ENCODE measurements at places on chromosomes 1 and 21.
A peak's percentile ranks its signal among the peaks of the same experiment; 100 is the strongest.

- peak; percentile 73 for DNase-seq
- H3K27me3 ChIP-seq = no peaks in the 10 kb centered on the region
Measured at GRCh38 chr1:156475568-156476500, 24.7 kb downstream of the MEF2D start.

DNA sequence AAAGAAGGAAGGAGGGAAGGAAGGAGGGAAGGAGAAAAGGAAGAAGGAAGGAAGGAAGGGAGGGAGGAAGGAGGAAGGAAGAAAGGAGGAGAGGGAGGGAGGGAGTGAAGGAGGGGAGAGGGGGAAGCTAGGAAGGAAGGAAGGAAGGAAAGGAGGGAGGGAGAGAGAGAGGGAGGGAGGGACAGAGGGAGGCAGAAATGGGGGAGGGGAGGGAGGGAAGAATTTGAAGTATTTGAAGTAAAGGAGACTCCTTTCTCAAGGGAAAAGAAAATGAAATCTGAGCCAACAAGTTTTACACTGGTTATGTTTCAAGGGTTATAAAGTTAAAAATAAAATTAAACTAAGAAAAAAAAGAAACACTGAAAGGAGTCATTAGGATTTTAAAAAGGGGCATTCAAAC lies 431.4 kb downstream of the BRINP3 start:
- H3K27ac ChIP-seq = no peak overlapping the region
- no peaks in the 10 kb centered on the region for H3K27me3 ChIP-seq
- no peak for DNase-seq
- H3K4me1 ChIP-seq = no peaks in the 10 kb centered on the region

- no peak overlapping the region for H3K4me3 ChIP-seq
- H3K27ac ChIP-seq = peak overlapping the region; percentile 13
- H3K4me1 ChIP-seq = peaks cover 20% of the 10 kb centered on the region
- H3K36me3 ChIP-seq = no peaks in the 10 kb centered on the region
Measured at GRCh38 chr1:59360170-59360569, 63.3 kb downstream of the FGGY start.

GRCh38 chr1:109910123-109910962 lies at the start of gene CSF1:
Gene CSF1 (plus strand): TSS chr1:109910849. CDS start chr1:109911024, 175 bp downstream.
- peaks cover 18% of the 10 kb centered on the region for H3K36me3 ChIP-seq
- H3K27ac ChIP-seq = peak within 1 kb of the TSS; percentile 63
- no peaks in the 10 kb centered on the region for H3K27me3 ChIP-seq
- DNase-seq = peak; percentile 96

- H3K4me1 ChIP-seq = no peaks in the 10 kb centered on the region
- DNase-seq = no peak
- H3K27me3 ChIP-seq = peaks cover 2% of the 10 kb centered on the region
- H3K4me3 ChIP-seq = no peak overlapping the region
Measured at GRCh38 chr1:7127322-7128075, 342.2 kb downstream of the CAMTA1 start.

GRCh38 chr1:181482521-181483284 lies 614 bp upstream of the CACNA1E start:
- DNase-seq = peak; percentile 81
- H3K27me3 ChIP-seq = peaks cover 50% of the 10 kb centered on the region
- H3K4me3 ChIP-seq = no peak overlapping the region
- no peak overlapping the region for H3K27ac ChIP-seq
- H3K4me1 ChIP-seq = no peaks in the 10 kb centered on the region
- H3K36me3 ChIP-seq = no peaks in the 10 kb centered on the region

- no peak for DNase-seq
- no peaks in the 10 kb centered on the region for H3K27me3 ChIP-seq
- no peaks in the 10 kb centered on the region for H3K36me3 ChIP-seq
- no peak overlapping the region for H3K4me3 ChIP-seq
Measured at GRCh38 chr1:182207300-182207699, 145.8 kb upstream of the ZNF648 start.

DNA sequence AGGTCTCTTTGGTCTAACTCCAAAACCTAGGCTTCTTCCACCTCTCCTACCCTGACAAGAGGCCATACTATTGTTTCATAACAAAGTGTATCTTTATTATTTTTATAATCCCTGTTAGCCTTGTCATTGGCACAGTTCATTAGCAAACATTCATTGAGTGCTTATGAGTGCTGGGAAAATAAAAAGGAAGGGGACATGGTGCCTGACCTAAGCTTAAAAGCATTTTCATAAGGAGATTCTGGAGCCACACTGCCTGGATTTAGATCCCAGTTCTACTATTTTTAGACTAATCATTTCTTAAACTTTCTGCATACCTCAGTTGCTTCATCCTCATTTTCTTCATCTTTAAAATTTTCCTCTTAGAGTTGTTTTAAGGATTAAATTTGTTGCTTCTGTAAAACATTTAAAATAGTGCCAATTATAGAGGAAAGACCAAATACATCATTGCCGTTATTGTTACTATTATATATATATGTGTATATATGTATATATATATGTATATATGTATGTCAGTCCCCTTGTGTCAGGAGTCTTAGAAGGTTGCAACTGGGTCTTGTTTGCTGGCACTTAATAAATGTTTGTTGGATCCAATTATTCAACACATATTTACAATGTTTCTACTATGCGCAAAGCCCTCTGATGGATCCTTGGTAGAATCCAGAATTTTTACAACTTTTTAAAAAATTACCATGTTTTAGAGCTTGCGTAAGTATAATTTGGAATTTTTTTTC lies 250.9 kb upstream of the SGIP1 start:
- no peaks in the 10 kb centered on the region for H3K27me3 ChIP-seq
- no peak for DNase-seq
- no peaks in the 10 kb centered on the region for H3K36me3 ChIP-seq
- peak overlapping the region; percentile 78 for H3K27ac ChIP-seq

GRCh38 chr1:160711276-160711601 lies 383 bp downstream of the CD48 start:
- H3K27me3 ChIP-seq = peaks cover 2% of the 10 kb centered on the region
- no peaks in the 10 kb centered on the region for H3K4me1 ChIP-seq
- H3K27ac ChIP-seq = no peak overlapping the region
- H3K4me3 ChIP-seq = no peak overlapping the region
